ENCODE measurements at places on chromosomes 13 and 19. TPM values are rescaled to one million over a fixed set of nuclear protein-coding genes. Genes with fewer than 3 reads are reported as not detected.

- DNase-seq: no peak
Observed at GRCh38 chr19:7643031-7643415, 6.1 kb downstream of the STXBP2 start.

Gene USHBP1
- total RNA-seq: not detected

DNA sequence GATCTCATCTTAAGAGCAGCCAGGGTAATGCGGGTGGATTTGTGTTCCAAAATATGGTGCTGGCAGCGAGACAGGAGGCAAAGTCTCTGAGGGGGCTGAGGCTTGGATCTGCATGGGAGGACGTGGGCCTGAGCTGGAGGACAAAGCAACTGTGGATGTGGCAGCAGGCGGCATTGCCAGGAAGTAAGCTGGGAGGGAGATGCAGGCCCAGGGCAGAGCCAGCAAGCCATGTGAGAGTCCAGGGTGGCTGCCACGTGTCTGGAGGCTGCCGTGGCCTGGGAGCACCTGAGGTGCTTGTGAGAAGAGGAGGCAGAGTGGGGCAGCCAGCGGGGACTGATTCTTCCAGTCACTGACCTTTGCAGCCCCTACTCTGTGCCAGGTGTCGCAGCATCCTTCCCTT lies 52.0 kb downstream of the DPF1 start:
- DNase-seq: no peak

Gene GRIK5
- not detected for total RNA-seq

GRCh38 chr19:29528350-29528945 lies 2.7 kb downstream of the VSTM2B start:
- peak; percentile 58 for DNase-seq

Gene SYT5
- under 0.01 TPM for total RNA-seq

- DNase-seq: no peak
Observed at GRCh38 chr13:81381560-81381959, 1040.6 kb upstream of the SPRY2 start.

GRCh38 chr13:51286135-51287002 lies 53.1 kb upstream of the SERPINE3 start:
- DNase-seq: peak; percentile 43

DNA sequence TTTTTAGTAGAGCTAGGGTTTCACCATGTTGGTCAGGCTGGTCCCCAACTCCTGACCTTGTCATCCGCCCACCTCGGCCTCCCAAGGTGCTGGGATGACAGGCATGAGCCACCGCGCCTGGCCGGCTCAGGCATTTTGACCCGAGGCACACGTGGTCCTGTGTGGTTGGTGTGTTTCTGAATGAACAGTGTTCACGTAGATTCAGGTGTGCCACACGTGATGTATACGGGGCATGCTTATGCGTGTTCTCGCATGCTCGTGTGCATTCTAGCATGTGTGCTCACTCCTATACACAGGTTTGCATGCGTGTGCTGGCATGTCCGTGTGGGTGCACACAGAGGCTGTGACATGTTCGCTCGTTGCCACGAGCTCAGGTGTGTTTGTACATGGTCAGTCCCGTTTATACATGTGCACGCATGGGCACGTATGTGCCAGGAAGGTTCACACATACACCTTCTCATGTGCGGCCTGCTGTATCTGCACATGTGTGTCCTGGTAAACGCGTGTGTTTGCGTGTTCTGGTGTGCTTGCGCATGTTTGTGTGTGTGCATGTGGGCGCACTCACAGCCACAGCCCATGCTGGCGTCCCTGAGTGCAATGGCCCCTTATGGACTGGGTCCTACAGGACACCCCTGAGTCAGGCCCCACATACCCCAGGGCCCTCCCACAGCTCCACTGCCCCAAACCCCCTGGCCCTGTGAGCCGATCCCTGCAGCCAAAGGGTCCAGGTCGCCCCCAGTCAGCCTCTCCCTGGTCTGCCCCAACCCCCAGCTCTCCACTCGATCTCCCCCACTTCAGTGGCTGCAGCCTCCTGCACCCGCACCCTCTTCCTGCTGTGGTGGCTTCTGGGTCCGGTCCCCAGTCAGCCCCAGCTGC lies 20.6 kb upstream of the TCF3 start:
- DNase-seq: no peak

Gene LIM2
- not detected for total RNA-seq

DNA sequence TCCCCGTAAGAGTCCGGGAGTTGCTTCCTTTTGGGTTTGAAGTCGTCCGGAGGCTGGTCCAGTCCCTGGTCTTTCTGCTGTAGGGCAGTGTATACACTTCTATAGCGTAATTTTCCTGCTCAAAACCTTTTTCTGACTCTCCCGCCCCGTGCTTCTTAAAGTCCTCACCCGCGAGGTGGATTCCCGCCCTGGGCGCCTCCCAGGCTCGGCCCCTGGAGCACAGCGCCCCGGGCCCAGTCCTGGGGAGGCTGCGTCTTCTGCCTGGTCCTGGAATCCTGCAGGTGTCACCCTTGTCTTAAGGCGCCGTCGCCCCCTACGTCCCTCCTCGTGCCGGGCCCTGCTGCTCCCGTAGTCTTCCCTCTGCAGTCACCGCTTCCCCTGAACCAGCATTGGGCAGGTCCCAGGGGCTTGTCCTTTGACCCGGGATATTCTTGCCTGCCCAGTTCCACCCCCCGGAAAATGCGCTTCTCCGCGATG lies 34.4 kb upstream of the ZNF808 start:
- no peak for DNase-seq

- no peak for DNase-seq
Observed at GRCh38 chr13:43432958-43433357, 353.8 kb downstream of the ENOX1 start.

Gene SLC25A15
- total RNA-seq: 16.1 TPM

GRCh38 chr19:2308114-2308556 lies at the start of gene LINGO3:
Gene LINGO3 (minus strand): TSS chr19:2308154. CDS start chr19:2291776, 16,378 bp downstream.
- DNase-seq: no peak

GRCh38 chr19:12494260-12494860 lies 9.7 kb upstream of the ZNF709 start:
- no peak for DNase-seq

- peak; percentile 15 for DNase-seq
Observed at GRCh38 chr19:55447421-55448174, 4.5 kb upstream of the SHISA7 start.

Gene MBD3L2B
- total RNA-seq: not detected

DNA sequence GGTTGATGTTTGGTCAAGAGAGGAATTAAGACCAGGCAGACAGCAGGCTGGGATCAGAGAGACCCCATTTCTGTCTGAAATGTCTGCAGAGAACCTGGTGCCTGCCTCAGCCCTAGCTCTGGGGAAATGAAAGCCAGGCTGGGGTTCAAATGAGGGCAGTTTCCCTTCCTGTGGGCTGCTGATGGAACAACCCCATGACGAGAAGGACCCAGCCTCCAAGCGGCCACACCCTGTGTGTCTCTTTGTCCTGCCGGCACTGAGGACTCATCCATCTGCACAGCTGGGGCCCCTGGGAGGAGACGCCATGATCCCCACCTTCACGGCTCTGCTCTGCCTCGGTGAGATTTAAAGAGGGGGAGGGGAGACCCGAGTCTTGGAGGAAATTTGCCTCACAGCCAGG lies at the start of gene LILRB4:
LILRB4 (plus strand) TSS at position 256 of the 400 bp plus-strand sequence; CDS start at position 305, 49 bp downstream.
- DNase-seq: no peak

Measured in IMR-90 (cell line).